Fibroblast of the conjunctiva (primary cell): ENCODE measurements at places on chromosomes 2 and 18.

DNA sequence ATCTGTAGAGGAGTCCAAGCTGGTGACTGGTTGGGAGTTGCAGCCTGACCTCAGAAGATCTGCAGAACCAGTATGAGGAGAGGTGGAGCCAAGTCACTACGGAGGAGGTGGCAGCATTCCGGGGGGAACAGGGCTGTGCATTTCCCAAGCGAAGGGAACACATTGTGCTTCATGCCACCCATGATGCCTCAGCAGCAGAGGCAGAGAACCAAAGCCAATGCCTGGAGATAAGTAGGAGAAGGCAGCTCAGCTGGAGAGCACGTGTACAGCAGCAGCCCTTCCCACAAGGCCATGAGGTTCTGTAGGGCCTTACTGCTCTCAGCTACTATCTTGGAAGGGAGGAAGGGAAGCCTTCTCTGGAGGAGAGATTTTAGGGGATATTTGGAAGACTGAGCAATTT is 67.2 kb upstream of the LRPPRC start:
- DNase-seq = no peak

- no peak for DNase-seq
Measured at GRCh38 chr2:173350383-173350782, 4.3 kb upstream of the CDCA7 start.

- no peak for DNase-seq
Measured at GRCh38 chr2:75200140-75201096, 1.1 kb upstream of the TACR1 start.

DNA sequence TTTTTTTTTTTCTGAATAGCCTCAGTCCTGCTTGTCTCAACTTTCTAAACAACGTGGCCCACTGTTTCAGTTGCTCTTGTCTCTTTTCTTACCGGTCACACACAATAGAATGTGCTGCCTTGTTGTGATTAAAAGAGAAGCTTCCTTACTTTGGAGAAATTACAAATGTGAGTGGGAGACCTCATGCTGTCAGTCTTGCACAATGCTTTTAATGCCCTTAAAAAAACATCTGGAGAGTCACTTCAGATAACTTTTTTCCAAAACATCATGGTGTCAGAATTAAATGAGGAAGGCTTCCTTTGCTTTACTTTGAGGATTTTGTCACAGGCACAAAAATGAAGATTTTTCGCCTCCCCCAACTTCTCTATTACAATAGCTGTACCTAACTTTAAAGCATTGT is 37.7 kb downstream of the LHCGR start:
- no peak for DNase-seq

GRCh38 chr2:39593439-39594393 is 72.0 kb upstream of the TMEM178A start:
- peak; percentile 74 for DNase-seq

DNA sequence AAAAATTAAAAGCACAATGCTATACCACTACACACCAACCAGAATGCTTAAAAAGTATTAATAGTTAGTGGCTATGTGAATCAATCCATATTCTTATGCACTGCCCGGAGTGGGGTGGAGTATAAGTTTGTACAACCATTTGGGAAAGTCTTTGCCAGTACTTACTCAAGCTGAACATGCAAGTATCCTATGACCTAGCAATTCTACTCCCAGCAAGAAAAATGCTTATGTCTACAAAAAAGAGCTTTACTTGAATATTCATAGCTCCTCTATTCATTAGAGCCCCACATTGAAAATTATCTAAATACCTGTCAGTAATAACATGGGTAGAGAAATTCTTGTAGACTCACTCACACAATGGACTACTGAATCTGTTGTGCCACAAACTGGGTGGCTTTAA is 21.4 kb upstream of the CNOT11 start:
- DNase-seq = no peak

- DNase-seq = no peak
Measured at GRCh38 chr2:120741571-120742561, 6.2 kb downstream of the GLI2 start.

GRCh38 chr18:58908006-58908405 is 43.3 kb downstream of the ZNF532 start:
- DNase-seq = no peak

GRCh38 chr18:50559752-50560680 is at the start of gene MAPK4:
Gene MAPK4, plus strand, starts transcription at chr18:50560087. Its CDS starts 103,872 bp downstream, at chr18:50663959.
- no peak for DNase-seq
